ENCODE measurements at places on chromosomes 2 and 18. TPM values are rescaled to one million over a fixed set of nuclear protein-coding genes. Genes with fewer than 3 reads are reported as not detected.

DNA sequence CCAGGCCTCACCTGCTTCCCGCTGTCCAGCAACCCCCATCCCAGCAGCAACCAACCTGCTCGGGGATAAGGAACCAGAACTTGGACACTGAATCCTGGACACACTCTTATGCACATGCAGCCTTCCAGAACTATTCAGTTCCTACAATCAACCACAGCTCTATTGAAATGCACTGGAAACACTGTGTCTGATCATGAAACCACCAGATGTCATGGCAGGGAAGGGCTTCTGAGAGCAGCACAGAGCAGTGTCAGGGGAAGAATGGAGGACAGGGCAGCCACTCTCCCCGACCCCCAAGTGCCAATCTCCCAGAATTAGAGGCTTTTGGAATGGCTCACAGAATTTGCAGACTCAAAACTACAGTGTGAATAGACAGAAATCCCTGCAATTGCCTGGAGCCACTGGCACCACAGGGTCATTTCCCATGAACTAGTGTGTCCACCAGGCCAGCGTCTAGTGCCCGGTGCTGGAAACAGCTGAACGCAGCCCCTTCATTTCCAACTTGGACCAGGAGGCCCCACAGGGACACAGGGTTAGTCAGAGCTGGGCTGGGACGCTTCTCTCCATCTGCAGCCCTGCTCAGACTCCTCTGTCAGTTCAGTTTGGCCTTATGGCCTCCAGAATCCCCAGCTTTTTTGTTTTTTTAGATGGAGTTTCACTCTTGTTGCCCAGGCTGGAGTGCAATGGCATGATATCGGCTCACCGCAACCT, 25.5 kb downstream of the MRPL35 start:
- DNase-seq: no peak
- no peaks in the 10 kb centered on the region for H3K36me3 ChIP-seq
- peaks cover 20% of the 10 kb centered on the region for H3K4me1 ChIP-seq
- H3K4me3 ChIP-seq: no peak overlapping the region
- H3K27ac ChIP-seq: no peak overlapping the region

DNA sequence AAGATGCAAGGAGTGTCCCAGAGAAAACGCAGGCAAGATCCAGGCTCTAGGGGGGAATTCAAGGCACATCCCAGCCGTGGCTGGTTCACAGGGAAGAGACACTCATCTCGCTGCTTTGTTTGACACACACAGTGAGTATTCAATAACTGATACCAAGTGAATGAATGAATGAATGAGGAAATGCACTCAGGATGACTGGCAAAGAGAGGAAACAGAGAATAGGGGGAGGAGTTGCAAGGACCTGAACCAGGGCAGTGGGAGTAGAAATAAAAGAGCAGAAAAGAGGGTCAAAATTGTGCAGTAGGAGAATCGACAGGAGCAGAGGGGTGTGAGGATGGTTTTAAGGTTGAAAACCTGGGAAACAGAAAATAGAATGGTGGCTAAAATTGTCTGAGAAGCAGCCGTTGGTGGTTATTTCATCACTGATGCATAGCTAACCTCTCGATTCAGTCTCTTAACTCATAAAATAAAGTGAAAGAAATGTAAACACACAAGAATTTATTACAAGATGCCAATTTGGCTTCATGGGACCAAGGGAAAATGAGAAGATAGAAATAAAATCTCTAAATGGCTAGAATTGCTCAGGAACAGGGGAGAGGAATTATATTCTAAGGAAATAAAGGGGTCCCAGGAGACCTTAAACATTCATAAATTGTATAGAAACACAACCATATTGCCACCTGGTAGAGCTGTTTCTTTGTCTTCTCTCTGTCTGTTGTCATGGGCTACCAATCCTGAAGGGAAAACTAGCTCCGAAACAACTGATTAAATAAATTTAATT, 63.9 kb upstream of the PHLPP1 start:
- no peak for DNase-seq
- no peaks in the 10 kb centered on the region for H3K4me1 ChIP-seq
- H3K36me3 ChIP-seq: no peaks in the 10 kb centered on the region
- no peaks in the 10 kb centered on the region for H3K27me3 ChIP-seq
- no peak overlapping the region for H3K27ac ChIP-seq

- no peaks in the 10 kb centered on the region for H3K27me3 ChIP-seq
- H3K4me3 ChIP-seq: no peak overlapping the region
- H3K36me3 ChIP-seq: no peaks in the 10 kb centered on the region
- no peak for DNase-seq
These were observed 1500.3 kb downstream of the LRP1B start for GRCh38 chr2:140630557-140630956.

GRCh38 chr2:105005181-105005951, 32.5 kb upstream of the MRPS9 start:
- H3K4me1 ChIP-seq: no peaks in the 10 kb centered on the region
- no peaks in the 10 kb centered on the region for H3K36me3 ChIP-seq
- no peak overlapping the region for H3K27ac ChIP-seq
- no peak overlapping the region for H3K4me3 ChIP-seq
- DNase-seq: no peak

DNA sequence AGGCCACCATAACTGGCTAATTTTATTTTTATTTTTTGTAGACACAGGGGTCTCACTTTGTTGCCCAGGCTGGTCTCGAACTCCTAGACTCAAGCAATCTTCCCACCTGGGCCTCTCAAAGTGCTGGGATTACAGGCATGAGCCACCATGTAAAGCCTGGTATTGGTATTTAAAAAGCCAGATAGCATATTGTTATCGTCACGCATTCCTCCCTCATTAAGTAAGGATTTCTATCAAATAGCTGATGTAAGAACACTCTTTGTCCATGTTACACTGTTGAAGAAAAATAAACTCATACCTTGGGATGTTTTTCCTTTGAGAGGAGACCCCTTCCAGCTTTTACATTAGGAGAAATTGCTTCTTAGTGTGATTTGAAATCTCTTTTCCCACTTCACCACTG, 39.2 kb upstream of the DARS1 start:
- no peaks in the 10 kb centered on the region for H3K36me3 ChIP-seq
- peak overlapping the region; percentile 87 for H3K27ac ChIP-seq
- H3K27me3 ChIP-seq: no peaks in the 10 kb centered on the region

DNA sequence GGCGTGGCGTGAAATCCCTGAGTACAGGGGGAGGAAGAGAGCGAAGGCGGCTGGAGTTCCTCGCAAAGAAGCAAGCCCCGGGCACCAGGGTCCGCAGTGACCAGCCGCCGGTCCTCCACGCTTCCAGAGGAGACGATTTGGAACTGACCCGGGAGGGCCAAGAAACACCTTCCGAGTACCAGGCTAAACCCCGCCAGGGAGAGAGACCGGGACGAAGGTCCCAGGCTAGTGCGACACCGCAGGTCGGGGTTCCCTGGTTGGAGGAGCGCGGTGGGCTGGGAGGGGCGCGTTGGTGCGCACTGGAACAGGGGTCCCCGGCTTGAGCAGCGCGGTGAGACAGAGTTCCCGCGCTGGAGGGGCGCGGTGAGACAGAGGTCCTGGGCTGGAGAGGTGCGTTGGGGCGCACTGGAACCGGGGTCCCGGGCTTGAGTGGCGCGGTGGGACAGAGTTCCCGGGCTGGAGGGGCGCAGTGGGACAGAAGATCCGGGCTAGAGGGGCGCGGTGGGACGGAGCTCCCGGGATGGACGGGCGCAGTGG, 901 bp downstream of the WDFY1 start:
- H3K4me1 ChIP-seq: peaks cover 5% of the 10 kb centered on the region
- peak overlapping the region; percentile 91 for H3K4me3 ChIP-seq
- H3K36me3 ChIP-seq: no peaks in the 10 kb centered on the region
- no peaks in the 10 kb centered on the region for H3K27me3 ChIP-seq
- H3K27ac ChIP-seq: peak overlapping the region; percentile 85

The EVX2 gene
- 0.11 TPM for total RNA-seq

The RBKS gene
- total RNA-seq: 4.1 TPM

The LYPD6 gene
- total RNA-seq: 10.7 TPM

Data from cardiac muscle cell (in vitro differentiated cells and primary cell).